NCI-H1092 (cell line): ENCODE measurements at places on chromosomes 7 and 10.

- DNase-seq: peak; percentile 27
These were observed 6.0 kb upstream of the ZNRF2 start for GRCh38 chr7:30278376-30278775.

- DNase-seq: no peak
These were observed 557 bp downstream of the CYTH3 start for GRCh38 chr7:6271694-6272440.

GRCh38 chr10:73060738-73061635 lies 35.7 kb downstream of the P4HA1 start:
- no peak for DNase-seq

GRCh38 chr7:140695381-140695780 lies 1.1 kb upstream of the NDUFB2 start:
- no peak for DNase-seq

DNA sequence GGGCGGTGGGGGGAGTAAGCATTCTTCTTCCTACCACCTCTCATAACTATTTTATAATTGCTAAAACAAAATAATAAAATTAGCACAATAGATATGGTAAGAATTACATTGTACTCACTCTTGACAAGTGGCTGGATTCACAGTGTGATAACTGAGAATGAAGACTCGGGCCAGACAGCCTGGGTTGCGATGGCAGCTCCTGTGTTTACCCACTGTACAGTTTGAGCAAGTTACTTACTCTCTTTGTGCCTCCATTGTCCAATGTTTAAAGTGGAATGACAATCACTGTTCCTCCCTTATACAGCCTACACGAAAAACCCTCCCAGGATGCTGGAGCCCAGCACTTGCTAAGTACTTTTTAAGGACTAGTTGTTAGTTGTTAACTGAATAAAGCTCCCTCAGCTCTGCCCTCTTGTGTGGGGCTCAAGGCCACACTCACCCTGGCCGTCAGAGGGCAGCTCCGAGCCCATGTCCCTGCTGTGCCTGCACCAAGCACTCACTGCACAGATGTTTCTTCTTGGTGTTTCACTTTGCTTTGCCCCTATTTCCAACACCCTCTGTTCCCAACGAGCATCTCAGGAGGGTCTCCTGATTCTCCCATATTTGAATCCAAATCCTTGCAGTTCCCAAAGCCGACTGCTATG lies 56.4 kb upstream of the NPS start:
- no peak for DNase-seq

GRCh38 chr10:122310311-122311050 lies 39.4 kb downstream of the BTBD16 start:
- DNase-seq: no peak

DNA sequence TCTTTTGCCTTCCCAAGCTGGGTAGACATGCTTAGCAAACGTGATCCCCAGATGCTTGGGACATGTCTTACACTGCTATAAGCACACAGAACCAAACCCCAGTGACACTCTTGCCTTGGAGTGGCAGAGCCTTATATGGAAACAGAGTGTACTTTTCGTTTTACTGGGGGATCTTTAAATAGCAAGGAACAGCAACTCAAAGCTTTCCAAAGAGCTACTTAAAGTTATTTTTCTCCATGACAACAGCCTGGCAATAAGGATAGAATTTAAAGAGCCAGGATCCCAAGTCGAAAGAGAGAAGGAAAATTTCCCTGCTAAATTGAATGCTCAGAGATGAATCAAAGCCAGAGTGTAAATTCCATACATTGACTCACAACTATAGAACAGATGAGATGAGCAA lies 67.8 kb downstream of the ZNF365 start:
- DNase-seq: no peak

DNA sequence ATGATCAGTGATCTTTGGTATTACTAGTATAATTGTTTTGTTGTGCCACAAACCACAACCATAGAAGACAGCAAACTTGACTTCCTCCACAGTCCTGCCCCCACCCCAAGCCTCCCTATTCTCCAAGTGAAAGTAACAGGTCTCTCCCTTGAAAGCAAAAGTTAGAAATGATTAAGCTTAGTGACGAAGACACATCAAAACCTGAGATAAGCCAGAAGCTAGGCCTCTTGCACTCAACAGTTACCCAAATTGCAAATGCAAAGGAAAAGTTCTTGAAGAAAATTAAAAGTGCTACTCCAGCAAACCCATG lies 7.5 kb downstream of the SAR1A start:
- no peak for DNase-seq

- no peak for DNase-seq
These were observed 2.4 kb downstream of the TMEM72 start for GRCh38 chr10:44913350-44914081.

- no peak for DNase-seq
These were observed 3.8 kb upstream of the TECTB start for GRCh38 chr10:112279433-112279832.
